NCI-H1417 (cell line): ENCODE measurements at places on chromosomes 7 and 10.

- no peak for DNase-seq
These were observed 144.2 kb downstream of the ELFN1 start for GRCh38 chr7:1814089-1814811.

DNA sequence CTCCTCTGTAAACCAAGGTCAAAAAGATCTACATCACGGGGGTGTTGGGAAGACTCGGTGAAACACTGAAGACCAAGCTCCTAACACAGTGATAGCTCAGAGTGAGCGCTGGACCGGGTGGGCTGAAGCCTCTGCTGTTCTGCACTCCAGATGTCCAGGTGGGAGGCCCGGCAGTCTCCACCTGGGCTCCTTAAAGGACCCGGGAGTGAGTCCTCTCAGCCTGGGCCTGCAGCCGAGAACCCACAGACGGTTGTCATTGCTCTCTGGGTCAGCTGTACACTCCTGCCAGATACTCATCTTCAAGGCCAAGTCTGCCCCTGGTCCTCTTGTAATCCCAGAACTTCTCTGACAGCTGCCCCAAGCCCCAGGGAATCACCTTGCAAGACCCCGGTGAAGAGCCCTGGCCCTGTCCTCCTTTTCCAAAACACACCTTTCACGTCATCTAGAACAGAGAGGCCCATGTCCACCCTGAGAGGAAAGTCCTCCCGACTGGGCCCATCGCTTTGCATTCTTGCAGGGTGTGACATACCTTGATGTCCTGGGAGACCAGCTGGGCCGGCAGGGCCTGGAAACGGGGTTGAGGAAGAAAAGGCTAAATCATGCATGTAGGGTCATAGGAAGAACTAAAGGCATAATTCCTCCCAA is 43.7 kb downstream of the COL17A1 start:
- DNase-seq = no peak

DNA sequence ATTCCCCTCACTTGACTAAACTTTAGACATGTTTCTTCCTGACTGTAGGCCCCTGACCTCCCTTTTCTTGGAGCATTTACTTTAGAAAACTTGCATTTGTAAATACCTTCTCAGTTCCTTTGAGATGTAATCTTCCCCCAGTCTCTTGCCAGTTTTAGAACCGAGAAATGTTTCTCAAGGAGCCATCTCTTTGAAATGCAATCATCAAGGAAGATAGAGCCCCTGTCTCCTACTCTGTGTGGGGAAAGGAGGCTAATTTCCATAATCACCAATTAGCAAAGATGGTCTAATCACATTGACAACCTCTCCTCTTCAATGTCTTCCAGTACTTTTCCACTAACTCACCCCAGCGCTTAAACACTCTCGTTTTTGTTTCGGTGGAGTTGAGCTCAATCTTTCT is 70.0 kb upstream of the SMIM30 start:
- no peak for DNase-seq

- no peak for DNase-seq
These were observed 29.3 kb upstream of the GGCT start for GRCh38 chr7:30533886-30534285.

- DNase-seq = no peak
These were observed 35.6 kb downstream of the CDH23 start for GRCh38 chr10:71432101-71432905.

DNA sequence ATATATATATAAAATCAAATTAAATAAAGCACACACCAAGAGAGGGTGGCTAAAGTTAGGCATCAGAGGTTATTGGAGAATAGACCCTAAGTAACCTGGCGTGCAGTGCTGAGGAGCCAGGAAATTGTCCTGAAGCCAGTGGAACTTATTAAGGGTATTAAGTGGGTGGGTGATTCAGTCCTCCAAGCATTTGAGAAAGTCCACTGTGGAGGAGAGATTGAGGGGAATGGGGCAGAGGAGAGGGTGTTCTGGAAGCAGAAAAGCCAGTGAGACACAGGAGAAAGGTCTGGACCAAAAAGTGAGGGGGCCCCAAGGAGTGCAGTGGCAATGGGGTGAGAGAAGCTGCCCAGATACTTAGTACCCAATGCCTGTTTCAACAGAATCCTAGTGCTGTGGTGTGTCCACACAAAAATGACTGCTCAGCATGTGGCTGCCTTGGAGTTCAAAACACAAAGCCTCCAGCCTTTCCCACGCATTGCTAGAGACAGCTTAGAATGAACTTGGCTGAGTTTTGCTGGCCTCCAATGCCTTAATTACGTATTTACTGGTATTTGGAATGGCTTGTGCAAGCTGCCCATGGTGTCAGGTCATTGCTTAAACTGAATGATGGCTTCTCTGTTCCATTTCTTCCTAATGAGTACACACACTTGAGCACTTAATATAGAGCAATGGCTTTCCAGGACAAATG is 44.9 kb upstream of the CHST15 start:
- no peak for DNase-seq

- DNase-seq = peak; percentile 78
These were observed at the start of gene DNAJC12 for GRCh38 chr10:67837541-67838314. Gene DNAJC12, minus strand, starts transcription at chr10:67838188. Its CDS starts 177 bp downstream, at chr10:67838011.

DNA sequence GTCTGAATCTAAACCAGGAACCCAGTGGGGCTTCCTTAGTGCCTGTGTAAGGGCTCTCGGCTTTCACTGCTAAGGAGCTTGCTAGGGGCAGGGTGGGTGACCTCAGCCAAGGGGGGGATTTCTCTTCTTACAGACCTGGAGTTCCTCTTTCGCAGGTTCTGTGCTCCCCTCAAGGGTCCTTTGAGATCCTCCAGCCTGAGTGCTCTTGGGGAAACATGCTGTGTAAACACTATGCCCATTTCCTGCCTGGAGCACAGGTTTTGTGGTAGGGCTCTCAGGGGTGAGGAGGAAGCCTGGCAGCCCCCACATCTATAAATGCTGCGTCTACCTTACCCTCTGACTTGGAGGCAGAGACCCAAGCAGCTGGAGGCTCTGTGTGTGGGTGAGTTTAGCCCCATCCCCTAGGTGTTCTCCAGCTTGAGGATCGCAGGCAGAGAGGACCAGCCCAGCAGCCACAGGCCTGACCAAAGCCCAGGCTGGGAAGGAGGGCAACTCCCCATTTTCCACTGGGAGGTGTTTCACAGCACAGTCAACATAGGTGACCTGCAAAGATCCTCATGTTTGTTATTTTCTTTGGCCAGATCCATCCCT is at the start of gene SFTPA1:
TSS of gene SFTPA1 (plus strand) at position 339 of the 591 bp plus-strand sequence. CDS start 887 bp downstream, outside the sequence.
- DNase-seq = no peak

GRCh38 chr7:28091190-28091589 is 89.4 kb downstream of the JAZF1 start:
- DNase-seq = no peak

DNA sequence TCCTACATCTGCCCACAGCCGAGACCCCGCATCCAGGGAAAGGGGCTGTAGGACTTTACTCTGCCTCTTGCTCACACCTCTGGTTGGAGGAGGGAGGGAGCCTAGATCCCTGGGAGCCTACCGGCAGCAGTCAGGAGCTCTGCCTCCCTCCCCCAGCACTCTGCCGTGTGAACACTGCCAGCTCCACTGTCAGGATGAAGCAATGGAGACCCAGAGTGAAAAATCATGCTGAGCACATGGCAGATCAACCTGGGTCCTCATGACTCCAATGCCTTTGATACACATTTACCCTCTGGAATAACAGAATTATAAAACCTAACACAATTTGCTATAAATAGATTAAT is 477.7 kb downstream of the TNS3 start:
- no peak for DNase-seq

DNA sequence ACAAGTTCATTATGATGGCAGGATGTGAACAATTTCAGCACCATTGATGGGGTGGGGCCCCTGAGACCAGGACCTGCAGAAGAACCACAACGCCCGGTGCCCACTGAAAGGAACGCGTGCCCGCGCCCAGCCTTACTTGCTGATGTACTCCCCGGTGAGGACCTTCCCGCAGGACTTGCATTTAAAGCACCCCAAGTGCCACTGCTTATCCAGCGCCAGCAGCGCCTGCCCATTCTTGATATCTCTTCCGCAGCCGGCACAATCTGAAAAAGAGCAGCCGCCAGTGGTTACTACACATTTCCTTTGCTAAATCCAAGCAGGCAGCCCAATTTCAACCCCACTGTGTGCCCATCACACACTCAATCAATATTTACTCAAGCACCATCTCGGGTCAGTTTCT is 110.6 kb downstream of the ABLIM1 start:
- no peak for DNase-seq

GRCh38 chr7:85023916-85024315 is 162.9 kb downstream of the SEMA3D start:
- DNase-seq = peak; percentile 43

DNA sequence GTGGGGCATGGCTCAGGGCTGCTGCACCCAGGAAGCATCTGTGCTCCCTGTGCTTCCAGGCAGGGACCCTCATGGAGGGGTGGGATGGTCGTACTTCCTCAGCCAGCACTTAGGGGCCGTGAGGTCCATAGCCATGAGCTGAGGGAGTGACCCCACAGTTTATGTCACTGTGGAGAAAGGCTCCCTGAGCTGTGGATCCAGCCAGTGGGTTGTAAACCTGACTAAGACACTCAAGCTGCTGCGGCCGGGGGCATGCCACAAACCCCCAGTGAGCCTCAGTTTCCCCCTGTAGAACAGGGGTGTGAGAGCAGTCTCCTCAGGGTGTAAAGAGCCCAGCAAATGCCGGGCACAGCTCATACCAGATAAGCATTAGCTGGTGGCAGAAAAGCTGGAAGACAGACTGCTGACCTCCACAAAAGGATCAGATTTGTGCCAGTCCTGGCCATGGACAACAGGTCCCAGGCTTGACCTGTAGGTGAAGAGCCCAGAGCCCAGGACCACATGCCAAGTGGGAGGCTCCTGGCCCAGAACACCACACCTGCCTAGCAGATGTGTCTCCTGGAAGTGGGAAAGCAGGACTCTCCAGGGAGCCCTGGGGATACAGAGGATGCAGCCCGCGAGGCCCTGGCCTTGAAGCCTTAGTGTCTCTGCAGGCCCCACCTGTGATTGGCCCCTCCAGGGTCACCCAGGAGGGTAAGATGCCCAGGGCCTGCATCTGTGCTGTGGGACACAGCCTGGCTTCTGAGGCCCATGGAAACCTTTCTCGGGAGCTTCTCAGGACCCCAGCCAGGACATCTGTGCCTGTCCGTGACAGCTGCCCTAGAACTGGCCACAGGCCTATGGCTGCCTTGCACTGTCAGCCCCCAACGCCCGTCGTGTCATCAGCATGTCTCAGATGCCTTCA is 78.1 kb upstream of the RET start:
- DNase-seq = no peak

DNA sequence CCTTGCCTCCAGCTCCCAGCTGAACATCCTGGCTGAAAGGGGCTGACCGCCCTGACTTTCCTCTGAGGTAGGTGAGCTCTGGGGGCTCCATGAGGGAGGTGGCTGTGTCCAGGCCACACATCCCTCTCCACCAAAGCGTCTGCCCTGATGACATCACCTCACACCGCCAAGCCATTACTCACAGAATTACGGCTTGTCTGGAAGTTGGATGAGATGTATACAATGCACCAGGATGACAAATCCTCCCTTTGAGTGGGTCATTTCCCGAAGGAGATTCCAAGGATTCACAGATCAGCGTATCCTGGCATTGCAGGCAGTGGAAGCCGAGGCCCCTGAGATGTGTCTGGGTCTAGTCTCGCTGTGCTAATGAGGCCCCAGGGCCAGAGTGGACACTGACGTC is 15.1 kb upstream of the RET start:
- DNase-seq = no peak

- DNase-seq = no peak
These were observed 126.5 kb downstream of the ICA1 start for GRCh38 chr7:8135417-8135816.

GRCh38 chr10:126420567-126421300 is 32.5 kb upstream of the ADAM12 start:
- DNase-seq = no peak

GRCh38 chr10:4069491-4069890 is 284.5 kb upstream of the KLF6 start:
- DNase-seq = no peak

DNA sequence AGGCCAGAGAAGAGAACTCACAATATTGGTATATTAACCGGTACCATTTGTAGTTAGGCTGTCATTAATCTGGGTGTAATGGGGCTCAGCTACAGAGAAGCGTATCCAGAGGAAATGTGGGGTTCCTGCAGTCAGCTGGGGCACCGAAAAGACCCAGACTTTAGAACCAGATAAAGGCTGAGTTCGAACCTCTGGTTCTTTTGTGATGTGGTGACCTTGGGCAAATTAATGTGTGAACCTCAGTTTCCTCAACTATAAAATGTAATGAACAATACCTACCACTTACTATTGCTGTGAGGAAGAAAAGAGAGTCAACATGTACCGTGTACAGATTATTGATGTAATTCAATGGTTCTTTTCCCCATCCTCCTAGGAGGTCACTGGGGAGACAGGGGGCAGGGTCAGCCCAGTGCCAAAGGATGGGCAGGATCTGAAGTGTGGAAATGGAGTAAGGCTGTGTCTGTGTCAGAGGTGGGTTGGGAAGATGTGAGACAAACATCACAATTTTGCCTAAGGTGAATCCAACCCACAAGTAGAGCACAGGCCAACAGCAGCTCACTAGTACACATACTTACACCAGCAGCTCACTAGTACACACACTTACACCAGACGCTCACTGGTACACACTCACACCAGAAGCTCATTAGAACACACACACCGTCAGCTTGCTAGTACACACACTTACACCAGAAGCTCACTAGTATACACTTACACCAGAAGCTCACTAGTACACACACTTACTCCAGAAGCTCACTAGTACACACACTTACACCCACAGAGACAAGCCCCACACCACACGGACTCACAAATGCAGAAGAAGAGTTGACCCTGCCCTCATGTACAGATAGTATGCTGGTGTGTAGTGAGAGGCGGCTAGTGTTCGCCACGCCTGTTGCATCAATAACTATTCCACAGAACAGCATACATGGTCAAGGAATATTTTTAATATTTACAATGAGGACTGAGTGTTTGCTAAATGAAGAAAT is 28.0 kb downstream of the PRSS2 start:
- DNase-seq = no peak

GRCh38 chr7:28044825-28045224 is 135.8 kb downstream of the JAZF1 start:
- no peak for DNase-seq

- no peak for DNase-seq
These were observed 25.0 kb downstream of the RGS10 start for GRCh38 chr10:119517235-119518141.

DNA sequence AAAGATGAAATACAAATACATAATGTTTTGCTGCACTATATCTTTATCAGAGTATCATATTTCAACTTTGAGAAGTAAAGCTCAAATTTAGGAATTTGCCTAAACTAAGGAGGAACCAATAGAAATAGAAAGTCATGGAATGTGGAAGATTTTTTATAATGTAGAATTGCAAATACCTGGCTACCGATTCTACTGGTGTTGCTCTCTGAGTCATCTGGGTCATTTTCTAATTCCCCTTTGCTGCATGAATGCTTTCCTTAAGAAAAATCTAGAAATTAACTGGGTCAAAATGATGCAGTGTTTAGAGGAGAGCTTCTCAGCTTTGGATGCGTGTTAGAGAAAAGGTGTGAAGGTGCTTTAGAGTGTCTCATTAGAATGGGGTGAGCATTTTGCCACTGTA is 568.9 kb upstream of the ANKRD30A start:
- no peak for DNase-seq

- no peak for DNase-seq
These were observed 8.4 kb downstream of the GOLGA7B start for GRCh38 chr10:97858001-97858439.

- no peak for DNase-seq
These were observed 366.2 kb downstream of the PCDH15 start for GRCh38 chr10:54434782-54435181.

- no peak for DNase-seq
These were observed 5.8 kb downstream of the CFAP69 start for GRCh38 chr7:90250601-90251303.
